Hematopoietic multipotent progenitor cell treated with erythropoietin and hydrocortisone succinate and interleukin-3 and kit ligand, for 8 days (in vitro differentiated cells): ENCODE measurements at places on chromosomes 6 and 20.
A peak's percentile ranks its signal among the peaks of the same experiment; 100 is the strongest.

- peak; percentile 23 for DNase-seq
Observed at GRCh38 chr6:28709478-28710349, 184.0 kb downstream of the GPX5 start.

- DNase-seq: no peak
Observed at GRCh38 chr20:62197801-62198200, 15.0 kb downstream of the MTG2 start.

DNA sequence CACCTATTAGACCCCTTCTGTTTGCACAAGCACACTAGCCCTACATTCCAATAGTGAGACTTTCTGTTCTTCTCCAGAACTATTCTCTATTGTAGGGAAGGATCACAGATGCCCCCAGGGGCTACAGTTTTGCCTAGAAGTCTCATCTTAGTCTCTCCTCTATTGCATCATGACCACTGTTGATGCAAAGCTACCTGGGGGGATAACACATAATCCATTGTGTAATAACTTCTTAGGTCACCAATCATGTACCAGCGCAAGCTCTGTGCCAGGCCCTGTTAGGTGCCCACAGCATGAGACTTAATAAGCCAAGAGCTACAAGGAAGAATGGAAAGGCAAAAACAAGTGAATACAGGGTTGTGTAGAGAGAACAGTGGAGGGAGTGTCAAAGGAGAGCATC lies 98.1 kb upstream of the TNFAIP3 start:
- no peak for DNase-seq

DNA sequence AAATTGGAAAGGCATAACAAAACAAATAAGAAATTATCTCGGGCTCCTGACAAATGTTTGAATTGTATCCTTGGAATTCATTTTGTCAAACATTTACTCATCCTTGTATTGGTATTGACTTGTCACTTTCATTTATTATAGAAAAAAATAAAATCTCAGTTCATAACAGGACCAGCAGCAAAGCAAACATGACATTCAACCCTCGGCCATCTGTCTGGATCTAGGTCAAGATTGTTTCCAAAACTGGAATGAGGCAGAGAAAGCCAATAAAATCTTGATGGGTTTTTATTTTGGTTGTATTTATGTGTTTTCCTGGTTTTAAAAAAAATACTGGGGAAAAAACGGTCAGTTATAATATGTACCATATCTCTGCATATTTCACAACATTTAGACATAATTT lies 42.9 kb upstream of the FABP7 start:
- DNase-seq: no peak

GRCh38 chr20:46901638-46902037 lies 7.0 kb downstream of the EYA2 start:
- no peak for DNase-seq

GRCh38 chr20:20521736-20522135 lies 153.8 kb downstream of the INSM1 start:
- DNase-seq: no peak

DNA sequence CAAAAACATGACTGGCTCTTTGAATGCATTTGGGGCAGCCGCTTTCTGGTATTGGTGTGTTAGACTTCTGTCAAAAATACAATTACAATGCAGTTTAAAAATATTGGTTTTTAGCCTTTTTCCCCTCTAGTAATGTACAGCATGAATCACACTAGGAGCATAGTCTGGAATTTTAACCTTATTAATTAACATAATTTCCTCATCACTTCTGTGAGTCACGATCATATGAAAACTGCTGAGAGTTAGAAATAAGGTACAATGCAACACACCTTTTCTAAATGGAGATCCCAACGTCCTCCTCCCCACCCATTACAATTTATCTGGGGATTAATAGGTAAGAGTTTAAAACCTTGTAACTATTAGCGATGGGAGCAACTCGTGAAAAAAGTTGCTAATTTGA lies 297.1 kb upstream of the RIMS1 start:
- DNase-seq: no peak

GRCh38 chr6:163391985-163392384 lies 22.5 kb upstream of the QKI start:
- no peak for DNase-seq

GRCh38 chr20:7770578-7770977 lies 169.7 kb downstream of the HAO1 start:
- DNase-seq: no peak

- DNase-seq: no peak
Observed at GRCh38 chr6:11242711-11243110, 10.2 kb upstream of the NEDD9 start.

DNA sequence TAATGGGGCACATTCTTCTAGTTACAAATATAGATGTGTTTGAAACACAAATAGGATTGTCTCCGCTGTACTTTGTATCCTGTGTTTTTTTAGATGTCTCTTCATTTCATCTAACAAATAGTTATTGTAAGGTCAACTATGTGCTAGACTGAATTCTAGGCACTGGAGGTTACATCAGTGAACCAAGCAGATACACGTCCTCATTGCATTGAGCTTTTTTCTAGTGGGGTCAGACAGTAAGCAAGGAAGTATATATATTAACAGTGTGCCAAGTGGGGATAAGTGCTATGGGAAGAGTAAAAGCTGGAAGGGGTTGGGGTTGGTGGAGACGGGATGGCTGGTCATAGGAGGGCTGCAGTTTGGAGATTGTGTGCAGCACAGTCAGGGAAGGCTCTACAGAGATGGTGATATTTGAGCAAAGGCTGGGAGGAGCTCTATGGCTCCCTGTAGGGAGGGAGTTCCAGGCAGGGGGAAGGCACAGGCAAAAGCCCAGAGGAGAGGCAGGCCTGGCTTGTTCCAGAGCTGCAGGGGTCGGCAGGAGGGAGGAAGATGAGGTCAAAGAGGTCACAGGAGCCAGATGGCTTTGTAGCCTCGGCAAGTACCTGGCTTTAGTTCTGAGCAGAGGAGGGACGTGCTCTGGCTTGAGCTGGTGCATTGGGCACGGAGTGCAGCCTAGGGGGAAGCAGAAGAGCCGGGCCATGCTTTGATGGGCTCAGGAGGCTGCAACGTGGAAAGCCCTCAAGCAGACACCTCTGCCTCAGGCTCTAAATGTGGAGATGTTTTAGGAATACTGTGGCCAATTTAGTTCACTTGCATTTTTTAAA lies 152.3 kb downstream of the ZDHHC14 start:
- DNase-seq: no peak

- peak; percentile 57 for DNase-seq
Observed at GRCh38 chr6:12911427-12911826, 194.9 kb downstream of the PHACTR1 start.

DNA sequence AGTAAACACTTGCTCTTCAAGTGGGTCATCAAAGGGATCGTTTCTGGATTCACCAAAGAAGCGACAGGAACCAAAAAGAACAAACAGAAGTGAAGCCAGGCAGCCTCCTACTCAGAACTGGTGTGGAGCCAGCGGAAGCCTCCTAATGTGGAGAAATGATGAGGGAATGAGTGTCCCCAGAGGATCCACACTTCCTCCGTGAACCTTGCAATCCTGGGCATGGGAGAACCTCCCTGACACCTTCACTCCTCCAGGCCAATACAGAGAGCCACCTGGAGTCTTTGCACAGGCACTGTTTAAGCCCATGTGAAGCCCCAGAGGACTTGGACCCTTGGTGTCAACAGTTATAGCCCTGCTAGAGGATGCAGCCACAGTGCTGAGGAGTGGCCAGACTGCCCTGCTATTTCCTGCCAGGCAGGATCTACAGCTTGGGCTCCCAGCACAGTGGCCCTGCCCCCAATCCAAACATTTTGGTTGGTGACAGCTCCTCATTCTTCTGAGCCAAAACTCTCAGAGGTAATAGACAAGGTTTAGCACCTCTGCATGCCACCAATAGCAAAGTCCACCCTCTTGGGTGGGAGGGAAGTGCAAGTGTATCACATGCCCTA lies 23.2 kb upstream of the SERINC1 start:
- DNase-seq: no peak

DNA sequence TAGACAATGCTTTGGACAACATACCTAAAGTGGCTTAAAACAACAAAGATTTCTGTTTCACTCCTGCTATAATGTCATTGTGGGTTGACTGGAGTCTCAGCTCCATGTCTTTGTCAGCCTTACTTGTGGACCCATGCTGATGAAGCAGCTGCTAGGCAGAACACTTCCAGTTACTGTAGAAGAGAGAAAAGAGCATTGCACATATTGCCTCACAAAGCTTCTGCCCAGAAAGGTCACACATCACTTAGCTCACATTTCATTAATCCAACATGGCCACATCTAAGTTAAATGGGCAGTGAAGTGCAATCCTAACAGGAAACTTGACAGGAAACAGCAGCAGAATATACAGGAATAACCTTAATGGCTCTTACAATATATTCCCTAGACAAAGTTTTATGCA lies 480.5 kb upstream of the HTR1E start:
- no peak for DNase-seq

DNA sequence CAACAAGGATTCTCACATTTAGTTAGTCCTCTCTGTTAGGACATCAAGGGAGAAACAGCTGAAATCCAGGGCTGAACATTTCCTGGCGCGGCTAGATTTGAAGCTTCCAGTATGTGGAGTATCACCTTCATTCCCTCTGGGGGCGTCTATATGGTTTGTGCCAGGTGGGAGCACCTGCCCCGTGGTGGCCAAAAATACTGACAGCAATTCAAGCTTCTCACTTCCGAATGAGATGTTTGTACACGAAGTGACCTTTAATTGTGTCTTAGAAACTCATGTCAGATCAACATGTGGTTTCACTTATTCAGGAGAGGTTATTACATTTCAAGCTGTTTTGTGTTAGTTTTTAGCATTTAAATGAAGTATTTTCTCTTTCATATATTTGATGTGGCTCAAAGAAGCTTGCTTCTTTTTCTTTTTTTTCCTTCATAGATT lies 67.3 kb upstream of the ZNF217 start:
- DNase-seq: no peak

DNA sequence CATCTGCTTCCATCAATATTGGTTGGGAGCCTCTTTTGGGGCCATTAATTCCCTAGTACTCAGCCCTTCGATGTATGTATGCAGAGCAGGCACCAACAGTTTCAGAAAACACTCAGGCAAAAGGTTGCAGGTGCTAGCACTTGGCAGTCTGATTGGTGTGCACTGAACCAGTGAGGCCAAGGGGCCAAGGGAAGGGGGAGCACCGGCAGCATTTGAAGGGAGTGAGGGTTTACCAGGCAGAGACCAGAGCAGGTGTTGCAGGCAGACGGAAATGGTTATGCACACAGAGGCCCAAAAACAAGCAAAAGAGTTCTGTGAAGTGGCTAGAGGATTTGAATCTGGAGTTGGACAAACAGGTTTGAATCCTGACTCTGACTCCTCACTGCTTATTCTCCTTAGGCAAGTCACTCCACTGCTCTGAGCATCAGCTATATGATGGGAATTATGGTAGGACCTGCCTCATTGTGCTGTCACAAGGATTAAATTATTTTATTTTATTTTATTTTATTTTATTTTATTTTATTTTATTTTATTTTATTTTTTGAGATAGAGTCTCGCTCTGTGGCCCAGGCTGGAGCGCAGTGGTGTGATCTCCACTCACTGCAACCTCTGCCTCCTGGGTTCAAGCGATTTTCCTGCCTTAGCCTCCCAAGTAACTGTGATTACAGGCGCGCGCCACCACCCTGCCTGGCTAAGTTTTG lies 58.1 kb upstream of the SHLD1 start:
- DNase-seq: no peak

- DNase-seq: no peak
Observed at GRCh38 chr6:18022398-18023231, 35.2 kb upstream of the KIF13A start.

DNA sequence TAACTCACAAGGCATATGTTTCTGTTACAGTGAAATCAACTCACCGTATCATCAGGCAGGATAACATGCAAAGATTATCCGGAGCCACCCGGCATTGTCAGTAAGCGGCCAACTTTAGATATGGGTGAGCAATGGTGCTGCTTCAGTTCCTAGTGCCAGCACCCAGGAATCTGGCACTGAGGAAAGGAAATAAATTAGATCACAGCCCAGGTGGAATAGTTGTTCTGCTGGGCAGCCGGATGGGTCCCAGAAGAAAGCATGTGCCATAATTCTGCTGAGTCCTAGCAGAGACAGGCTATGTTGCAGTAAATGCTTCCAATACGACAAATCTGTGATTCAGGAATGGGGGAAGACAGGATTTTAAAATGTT lies 183.6 kb upstream of the SPTLC3 start:
- no peak for DNase-seq

GRCh38 chr6:8172530-8172929 lies 70.2 kb upstream of the EEF1E1 start:
- no peak for DNase-seq

DNA sequence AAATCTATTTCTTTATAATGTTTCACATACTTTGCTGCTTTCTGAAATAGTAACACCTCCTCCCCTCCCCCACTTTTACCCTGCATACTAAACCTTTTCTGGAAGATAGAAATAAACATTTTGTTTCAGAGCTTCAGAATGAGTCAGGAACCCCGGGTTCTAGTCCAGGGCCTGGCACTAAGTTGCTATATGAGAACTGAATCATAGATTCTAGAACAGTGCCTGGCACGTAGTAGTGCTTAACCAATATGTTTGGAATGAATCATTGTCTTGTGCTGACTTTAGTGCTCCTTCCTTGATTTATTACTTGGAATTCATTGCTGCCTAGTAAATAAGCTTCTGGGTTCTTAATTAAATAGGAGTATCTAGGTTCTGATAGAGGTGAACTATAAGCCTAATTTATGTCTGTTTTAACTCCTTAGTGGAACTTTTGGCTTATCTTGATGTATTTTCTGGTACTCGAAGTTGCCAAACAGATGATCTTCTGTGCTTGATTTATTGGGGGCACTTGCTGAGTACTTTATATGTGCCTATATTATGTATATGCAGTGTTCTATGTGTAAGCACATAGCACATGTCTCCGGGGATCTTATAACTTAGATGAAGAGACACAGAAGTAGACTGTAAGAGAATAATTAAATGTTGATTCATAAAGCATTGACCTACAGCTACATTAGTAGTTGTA lies 18.6 kb downstream of the TAB2 start:
- no peak for DNase-seq

DNA sequence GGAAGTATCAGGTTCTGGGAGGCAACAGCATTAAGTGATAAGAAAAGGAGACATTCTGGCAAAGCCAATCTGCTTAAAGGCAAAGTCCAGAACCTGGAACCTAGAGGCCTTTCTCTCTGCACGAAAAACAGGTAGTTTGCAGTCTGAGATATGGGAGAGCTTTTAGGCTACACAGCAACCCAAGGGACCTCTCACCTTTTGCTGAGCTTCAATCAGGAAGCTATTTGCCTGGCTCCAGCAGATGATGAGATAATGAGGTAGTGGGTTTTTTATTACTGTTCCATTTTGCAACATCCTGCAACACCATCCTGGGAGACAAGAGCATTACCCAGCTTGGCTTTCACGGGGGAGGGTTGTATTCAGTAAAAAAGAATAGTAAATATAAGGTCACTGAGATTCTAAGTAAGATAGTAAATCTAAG lies 143.1 kb downstream of the ADGRG6 start:
- DNase-seq: no peak

GRCh38 chr6:47581591-47581990 lies 104.0 kb downstream of the CD2AP start:
- no peak for DNase-seq

GRCh38 chr6:157428427-157429202 lies 47.6 kb downstream of the ZDHHC14 start:
- no peak for DNase-seq

- DNase-seq: no peak
Observed at GRCh38 chr20:58695084-58695722, 2.6 kb downstream of the NPEPL1 start.
